ENCODE measurements at places on chromosomes 11 and 22. TPM values are rescaled to one million over a fixed set of nuclear protein-coding genes. Genes with fewer than 3 reads are reported as not detected.

GRCh38 chr11:13247606-13248296 is 29.8 kb upstream of the BMAL1 start:
- DNase-seq, result no peak

Gene UCP3
- polyA plus RNA-seq, result 4.5 TPM

- no peak for DNase-seq
Measured at GRCh38 chr22:50171319-50171964, 911 bp downstream of the PANX2 start.

DNA sequence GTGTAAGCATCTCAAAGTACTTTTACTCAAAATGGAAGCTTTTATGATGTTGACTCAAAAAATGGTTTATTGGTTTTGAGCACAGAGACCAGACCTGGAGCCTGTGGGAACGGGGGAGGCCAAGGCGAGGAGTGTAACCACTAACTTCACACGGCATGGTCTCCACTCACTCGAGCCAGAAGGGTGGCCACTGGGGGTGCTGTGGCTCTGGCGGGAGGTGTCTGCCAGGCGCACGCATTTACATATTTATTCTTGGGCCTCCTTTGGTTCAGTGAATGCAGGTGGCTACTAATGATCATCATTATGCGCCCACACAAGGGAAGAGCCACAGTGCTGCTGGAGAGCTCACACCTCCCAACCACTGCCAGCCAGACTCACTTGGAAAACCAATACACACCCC is 64.6 kb downstream of the FLRT1 start:
- DNase-seq, result no peak

DNA sequence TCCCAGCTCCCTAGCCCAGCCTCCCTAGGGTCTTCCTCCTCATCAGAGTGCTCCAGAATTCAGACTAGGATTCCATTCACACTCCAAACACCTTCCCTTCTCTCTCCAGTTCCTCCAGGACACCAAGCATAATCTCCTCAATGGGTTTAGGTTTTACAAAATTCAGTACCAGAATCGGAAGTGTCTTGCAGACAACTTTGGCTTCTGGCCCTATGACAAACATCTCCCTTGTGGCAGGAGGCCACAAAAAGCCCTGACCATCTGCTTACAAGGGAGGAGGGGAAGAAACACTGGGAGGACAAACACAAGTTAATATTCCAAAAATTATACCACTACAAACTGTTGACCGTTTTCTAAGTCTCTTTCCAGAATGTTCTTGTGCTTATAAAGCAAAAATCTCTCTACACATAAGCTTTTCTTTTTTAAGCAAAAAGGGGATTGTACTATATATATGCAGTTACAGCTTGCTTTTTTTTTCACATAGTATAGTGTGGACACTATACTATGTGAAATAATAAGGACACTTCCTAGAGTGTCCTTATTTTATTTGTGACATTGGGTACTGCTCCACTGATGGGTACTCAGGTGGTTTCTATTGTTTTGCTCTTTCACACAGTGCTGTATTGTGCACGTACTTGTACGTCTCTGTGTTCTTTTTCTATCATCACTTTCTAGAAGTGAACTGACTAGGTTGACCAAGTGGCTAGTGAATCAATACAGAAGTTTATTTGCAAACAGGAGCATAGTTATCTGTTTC is 78.7 kb downstream of the BDNF start:
- no peak for DNase-seq

DNA sequence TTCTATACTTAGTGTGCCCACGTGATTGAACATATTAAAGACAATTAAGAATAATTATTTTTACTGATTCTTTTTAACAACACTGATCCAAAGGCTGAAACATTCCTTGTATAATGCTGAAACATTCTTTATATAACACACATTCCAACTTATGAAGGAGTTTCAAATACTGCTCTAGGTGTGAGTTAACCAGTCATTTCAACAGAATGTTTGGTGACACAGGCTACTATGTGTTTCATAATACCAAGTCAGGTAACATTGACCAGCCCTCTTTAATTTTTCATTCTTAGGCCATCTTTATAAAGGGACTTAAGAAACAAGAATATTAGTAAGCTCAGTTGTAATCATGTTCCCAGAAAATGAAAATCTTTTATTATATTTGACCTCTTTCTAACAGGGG is 136.6 kb downstream of the ELP4 start:
- no peak for DNase-seq
